ENCODE measurements at places on chromosomes 5 and 9.

DNA sequence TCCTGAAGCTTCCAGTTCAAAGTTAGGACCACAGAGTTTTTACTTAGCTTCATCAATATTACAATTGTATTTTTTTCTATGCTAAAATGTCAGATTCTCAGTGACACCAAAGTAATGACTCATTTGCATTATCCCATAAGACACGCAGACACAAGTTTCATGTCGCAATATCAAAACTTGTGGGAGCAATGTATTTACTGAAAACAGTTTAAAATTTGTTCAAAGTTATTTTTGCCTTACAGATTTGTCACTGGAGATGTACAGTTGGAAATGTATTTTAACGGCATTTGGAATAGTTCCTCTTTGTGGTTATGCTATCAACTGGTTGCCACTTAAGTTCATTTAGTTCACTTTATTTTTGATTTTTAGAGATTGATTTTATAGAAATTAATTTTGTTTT, 36.2 kb upstream of the DAP start:
- DNase-seq: no peak

DNA sequence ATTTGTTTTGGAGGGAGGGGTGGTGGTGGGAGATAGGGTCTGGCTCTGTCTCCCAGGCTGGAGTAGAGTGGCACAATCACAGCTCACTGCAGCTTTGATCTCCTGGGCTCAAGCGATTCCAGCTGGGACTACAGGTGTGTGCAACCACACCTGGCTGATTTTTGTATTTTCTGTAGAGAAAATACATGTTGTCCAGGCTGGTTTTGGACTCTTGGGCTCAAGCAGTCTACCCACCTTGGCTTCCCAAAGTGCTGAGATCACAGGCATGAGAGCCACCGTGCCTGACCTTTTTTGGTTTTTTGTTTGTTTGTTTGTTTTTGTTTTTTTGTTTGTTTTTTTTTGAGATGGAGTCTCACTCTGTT, 15.4 kb downstream of the STXBP1 start:
- DNase-seq: no peak

- DNase-seq: no peak
Measured at GRCh38 chr5:55535199-55535905, 588 bp upstream of the PLPP1 start.

- no peak for DNase-seq
Measured at GRCh38 chr5:88203981-88204750, 64.5 kb downstream of the TMEM161B start.

DNA sequence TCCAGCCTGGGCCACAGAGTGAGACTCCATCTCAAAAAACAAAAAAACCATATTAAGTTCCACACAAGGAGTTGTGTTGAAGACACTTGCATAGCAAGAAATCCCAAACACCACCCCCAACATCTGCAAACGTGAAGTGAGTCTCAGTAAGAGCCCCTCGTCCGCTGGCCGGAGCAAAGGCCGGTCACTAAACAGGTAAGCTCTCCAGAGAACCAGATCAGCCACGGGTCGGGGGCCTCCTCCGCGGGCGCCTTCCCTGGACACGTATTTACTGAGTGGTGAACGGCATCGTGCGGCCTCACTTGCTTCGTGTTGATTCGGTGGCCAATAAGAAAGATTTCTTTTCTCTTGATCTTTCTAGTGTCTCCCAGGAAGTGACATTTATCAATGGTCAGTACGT, 93.6 kb downstream of the MRPL36 start:
- no peak for DNase-seq

GRCh38 chr5:60959156-60959555, 14.2 kb downstream of the NDUFAF2 start:
- no peak for DNase-seq

DNA sequence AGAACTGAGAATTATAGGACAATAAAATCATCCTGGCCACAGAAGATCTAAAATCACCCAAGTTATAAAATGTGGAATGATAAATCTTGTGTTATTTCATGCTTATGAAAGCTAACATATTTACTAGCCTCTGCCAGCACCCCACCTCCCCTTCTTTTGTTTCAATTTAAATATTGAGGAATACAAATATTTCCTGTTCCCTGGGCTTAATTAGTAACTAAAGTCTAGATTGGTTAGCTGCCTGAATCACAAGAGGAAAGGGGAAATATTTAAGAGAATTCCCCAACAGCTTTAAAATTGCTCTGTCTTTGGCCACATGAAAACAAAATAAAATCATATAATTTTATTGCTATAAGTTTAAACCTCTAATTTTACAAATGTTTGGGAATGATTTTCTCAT, 287.0 kb downstream of the PRELID2 start:
- no peak for DNase-seq

DNA sequence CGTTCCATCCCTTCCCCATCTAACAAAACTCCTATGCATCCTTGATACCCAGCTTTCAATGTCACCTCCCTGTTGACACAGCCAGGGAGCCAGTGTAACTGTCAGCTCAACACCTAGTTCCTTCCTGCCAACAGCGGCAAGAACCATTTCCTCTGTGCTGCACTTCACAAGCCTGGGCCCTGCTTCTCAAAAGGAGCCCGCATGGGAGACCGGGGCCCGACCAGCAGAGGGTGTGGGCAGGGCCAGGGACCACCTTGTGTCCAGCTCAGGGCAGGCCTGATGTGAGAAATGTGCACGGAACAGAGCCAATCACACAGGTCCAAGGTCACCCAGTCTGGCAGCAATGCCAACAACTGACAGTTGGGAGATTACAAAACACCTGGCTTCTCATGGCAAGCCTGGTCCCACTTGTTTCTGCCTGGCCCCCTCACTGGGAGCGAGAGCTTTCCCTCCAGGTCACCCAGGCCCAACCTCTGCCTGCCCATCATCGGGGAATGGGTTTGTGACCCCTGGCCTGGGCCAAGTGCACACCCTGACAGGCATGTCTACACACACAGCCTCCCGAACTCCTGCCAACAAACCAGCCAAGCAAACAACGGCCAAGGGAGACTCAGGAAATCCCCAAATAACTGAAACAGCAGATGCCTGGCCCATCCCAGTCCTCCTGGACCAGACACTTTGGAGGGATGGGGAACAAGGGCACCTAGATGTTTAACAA, 3.1 kb downstream of the RNF44 start:
- peak; percentile 51 for DNase-seq

DNA sequence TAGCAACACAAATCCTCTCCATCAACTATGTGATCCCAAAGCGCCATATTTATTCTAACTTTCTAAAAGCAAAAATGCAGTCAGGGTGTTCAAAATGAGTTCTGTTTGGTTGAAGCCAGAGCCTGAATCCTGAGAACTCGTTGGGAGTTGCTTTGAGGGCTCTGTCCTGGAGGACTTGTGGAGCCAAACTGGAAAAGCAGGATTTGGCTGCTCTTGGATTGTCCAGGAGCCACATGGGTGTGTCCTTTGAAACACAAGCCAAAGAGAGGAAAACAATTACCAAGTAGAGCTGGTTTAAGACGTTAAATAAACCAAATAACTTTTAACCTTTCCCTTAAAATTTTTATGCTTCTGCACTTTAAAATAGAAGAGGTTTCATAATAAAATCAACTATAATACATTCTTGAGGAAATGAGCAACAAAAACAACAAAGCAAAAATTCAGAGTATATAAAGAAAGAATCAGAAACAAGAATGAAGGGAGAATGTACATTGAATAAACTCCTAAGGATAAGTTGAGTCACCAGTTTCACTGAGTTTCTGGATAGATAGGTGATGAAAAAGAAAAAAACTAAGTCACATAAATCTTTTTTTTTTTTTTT, 13.5 kb downstream of the C5orf46 start:
- no peak for DNase-seq

DNA sequence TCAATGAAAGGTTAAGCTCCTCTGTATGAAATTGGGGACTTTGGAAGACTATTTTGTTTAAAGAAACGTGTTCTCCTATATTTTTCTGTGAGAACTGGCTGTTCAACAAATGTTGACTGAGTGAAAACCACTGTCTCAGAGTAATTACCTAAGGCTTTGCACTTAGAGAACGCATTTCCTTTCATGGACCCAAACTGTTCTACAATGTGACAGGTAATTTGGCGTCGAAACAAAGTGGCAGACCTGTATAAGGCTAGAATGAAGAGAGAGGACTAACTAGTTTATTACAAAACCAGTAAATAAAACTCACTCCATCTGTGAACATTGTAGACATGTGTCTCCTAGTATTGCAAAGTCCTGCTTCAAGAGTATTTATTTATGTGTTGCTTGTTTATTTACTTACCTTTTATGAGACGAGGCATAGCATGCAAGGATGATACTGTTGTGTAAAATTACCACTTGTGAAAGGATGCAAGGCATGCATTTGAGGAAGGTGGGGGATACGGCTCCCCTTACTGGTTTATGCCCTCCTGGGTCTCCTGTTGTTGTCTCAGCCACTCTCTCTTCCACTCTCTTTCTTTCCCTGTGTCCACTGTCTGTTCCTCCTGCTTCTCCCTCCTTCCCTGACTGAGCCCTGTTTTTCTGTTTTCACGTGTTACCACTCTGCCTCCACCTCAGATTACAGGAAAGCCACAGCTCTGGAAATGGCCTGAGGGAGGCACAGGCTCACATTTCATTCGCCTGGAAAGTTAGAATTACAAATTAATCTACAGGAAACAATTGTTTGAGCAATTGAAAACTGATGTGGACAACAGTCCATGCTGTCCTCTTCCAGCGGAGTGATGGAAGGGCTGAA, 444.0 kb upstream of the ZNF608 start:
- DNase-seq: no peak

- no peak for DNase-seq
Measured at GRCh38 chr5:82656341-82656761, 378.2 kb upstream of the RPS23 start.

DNA sequence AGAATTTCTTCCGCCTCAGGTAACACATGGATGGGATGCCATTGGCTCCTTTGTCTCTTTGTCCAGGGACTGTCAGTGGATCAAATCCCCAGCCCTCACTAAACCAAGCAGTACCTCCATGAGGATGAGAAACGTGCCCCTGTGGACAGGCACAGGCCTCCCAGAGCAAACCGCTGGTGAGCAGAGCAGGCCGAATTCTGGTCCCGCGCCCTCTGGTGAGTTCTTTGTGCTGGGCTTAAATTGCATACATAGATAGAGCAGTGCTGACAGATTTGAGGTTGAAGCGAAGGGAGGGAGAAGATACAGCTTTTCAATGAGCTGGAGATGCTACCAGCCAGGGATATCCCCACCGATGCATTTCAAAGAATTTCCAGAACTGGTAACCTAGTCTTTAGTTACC, 143.8 kb downstream of the HSD17B3 start:
- DNase-seq: no peak

- DNase-seq: no peak
Measured at GRCh38 chr9:129164246-129164930, 13.7 kb downstream of the IER5L start.

- no peak for DNase-seq
Measured at GRCh38 chr9:106893088-106893487, 30.1 kb downstream of the ZNF462 start.
